ENCODE measurements at places on chromosomes 5 and 9. TPM values are rescaled to one million over a fixed set of nuclear protein-coding genes. Genes with fewer than 3 reads are reported as not detected.

The CCL27 gene
- polyA plus RNA-seq, result 0.57 TPM

DNA sequence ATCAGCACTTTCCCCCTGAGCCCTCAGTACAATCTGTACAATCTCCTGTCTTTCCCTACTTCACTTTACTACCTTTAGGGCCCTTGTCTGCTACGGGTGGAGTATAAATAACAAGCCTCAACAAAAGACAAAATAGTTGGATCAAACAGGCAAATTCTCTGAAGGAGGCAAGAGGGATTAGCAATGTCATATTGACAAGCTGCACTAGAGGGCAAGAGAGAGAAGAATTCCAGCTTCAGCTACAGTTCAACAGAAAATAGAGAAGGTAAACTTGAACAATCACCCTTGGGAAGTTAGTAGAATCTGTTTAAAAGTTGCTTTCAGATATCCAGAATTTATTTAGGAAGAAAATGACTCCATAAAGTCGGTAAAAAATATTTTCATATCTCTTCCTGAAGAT is 68.4 kb upstream of the IZUMO3 start:
- DNase-seq, result no peak

GRCh38 chr9:33225319-33226147 is 14.4 kb upstream of the SPINK4 start:
- DNase-seq, result peak; percentile 84

The SVEP1 gene
- 28.0 TPM for polyA plus RNA-seq
